ENCODE measurements at places on chromosomes 12 and 14. TPM values are rescaled to one million over a fixed set of nuclear protein-coding genes. Genes with fewer than 3 reads are reported as not detected.

Gene FGF6
- not detected for total RNA-seq

Gene AMDHD1
- 0.52 TPM for total RNA-seq

GRCh38 chr12:131986910-131987309 lies 37.2 kb downstream of the EP400 start:
- H3K4me1 ChIP-seq = no peaks in the 10 kb centered on the region
- H3K4me3 ChIP-seq = no peak overlapping the region
- H3K36me3 ChIP-seq = peaks cover 31% of the 10 kb centered on the region

- peak; percentile 97 for DNase-seq
- peaks cover 55% of the 10 kb centered on the region for H3K4me1 ChIP-seq
- no peaks in the 10 kb centered on the region for H3K27me3 ChIP-seq
- peaks cover 2% of the 10 kb centered on the region for H3K36me3 ChIP-seq
- peak within 1 kb of the TSS; percentile 98 for H3K27ac ChIP-seq
These were observed at the start of gene ZNF839 for GRCh38 chr14:102319351-102320032. Gene ZNF839 (plus strand): TSS chr14:102319746. CDS start chr14:102319766, 20 bp downstream.

- no peak for DNase-seq
- H3K27ac ChIP-seq = peak overlapping the region; percentile 18
- no peaks in the 10 kb centered on the region for H3K36me3 ChIP-seq
These were observed 29.0 kb downstream of the ACTN1 start for GRCh38 chr14:68950111-68950510.

DNA sequence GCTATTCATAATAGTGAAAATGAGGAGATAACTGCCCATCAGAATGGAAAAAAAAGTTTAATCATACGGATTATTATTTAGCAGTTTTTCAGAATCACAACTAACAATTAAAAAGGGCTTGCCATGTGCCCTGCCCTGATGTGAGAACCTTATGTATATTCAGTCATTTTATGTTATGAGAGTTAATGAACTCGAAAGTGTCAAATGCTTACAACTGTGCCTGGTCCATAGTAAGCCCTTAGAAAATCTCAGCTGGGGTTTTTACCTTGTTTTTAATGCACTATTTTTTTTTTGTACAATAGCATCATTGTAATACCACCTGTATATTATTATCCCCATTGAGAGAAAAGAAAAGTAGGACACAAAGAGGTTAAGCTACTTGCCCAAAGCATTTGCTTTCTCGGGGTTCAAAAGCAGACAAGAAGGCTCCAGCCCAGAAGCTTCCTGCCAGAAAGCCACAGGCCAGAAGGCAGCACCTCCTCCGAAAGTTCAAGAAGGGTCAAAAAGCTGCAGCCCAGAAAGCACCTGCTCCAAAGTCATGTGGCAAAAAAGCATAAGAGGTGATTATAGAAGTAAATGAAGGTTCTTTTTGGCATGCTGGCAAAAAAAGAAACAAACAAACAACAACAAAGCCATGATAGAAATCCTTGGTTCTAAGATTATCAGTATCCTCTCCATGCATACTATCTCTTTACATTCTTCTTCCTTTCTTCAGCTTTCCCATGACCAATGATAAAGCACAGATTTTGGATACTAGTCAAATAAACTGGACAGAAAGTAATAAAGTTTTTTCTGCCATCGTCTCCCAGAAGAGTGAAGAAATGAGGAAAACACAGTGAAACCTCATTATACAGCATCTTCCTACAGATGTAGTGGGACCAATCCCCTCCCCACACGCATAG lies 59.1 kb upstream of the NAP1L1 start:
- no peaks in the 10 kb centered on the region for H3K36me3 ChIP-seq
- peak; percentile 39 for DNase-seq
- no peak overlapping the region for H3K4me3 ChIP-seq
- H3K4me1 ChIP-seq = peaks cover 19% of the 10 kb centered on the region
- H3K27me3 ChIP-seq = no peaks in the 10 kb centered on the region

DNA sequence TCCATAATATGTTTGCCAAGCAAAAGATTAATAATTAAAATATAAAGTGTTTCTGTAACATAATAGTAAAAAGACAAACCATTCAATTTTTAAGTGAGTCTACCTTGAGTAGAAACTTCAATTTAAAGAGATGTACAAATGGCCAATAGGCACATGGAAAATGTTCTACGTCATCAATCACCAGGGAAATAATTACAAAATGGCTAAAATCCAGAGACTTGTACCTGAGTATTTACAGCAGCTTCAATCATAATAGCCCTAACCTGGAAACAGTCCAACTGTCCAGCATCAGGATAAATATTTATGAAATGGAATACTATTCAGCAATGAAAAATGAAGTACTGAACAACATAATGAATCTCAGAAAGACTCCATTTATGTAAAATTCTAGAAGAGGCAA lies 95.5 kb upstream of the FAR2 start:
- H3K27me3 ChIP-seq = no peaks in the 10 kb centered on the region
- no peak overlapping the region for H3K4me3 ChIP-seq
- no peaks in the 10 kb centered on the region for H3K36me3 ChIP-seq
- no peak for DNase-seq

- H3K4me1 ChIP-seq = no peaks in the 10 kb centered on the region
- H3K27me3 ChIP-seq = peaks cover 8% of the 10 kb centered on the region
- H3K27ac ChIP-seq = no peak overlapping the region
- H3K36me3 ChIP-seq = no peaks in the 10 kb centered on the region
- no peak for DNase-seq
These were observed 186.6 kb downstream of the PHLDA1 start for GRCh38 chr12:75844985-75845384.

- no peak overlapping the region for H3K4me3 ChIP-seq
- no peaks in the 10 kb centered on the region for H3K27me3 ChIP-seq
- no peak for DNase-seq
- H3K27ac ChIP-seq = peak overlapping the region; percentile 28
- peaks cover 26% of the 10 kb centered on the region for H3K36me3 ChIP-seq
These were observed 10.9 kb downstream of the GATC start for GRCh38 chr12:120457133-120457532.

DNA sequence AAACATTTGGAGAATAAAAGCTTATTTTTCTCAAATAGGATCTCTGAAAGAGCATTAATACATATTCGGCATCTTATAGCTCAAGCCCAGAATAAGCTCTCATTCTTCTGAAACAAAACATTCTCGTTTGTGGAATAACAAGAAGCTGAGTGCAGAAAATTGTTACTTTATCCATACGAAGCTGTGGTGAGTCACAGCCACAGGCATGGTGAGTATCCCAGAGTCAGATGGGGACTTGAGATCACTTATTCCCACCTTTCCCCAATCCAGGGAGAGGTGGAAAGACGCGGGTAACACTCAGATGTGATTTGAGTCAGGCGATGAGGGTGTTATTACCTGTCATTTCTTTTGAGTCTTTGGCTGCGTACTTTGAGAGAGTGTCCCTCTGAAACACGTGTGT lies 214.6 kb upstream of the TMEM132C start:
- DNase-seq = no peak
- H3K4me1 ChIP-seq = no peaks in the 10 kb centered on the region
- H3K27me3 ChIP-seq = no peaks in the 10 kb centered on the region
- no peaks in the 10 kb centered on the region for H3K36me3 ChIP-seq
- H3K27ac ChIP-seq = no peak overlapping the region
- no peak overlapping the region for H3K4me3 ChIP-seq

GRCh38 chr12:9870286-9870866 lies 1.2 kb upstream of the CLEC2B start:
- no peaks in the 10 kb centered on the region for H3K27me3 ChIP-seq
- peaks cover 19% of the 10 kb centered on the region for H3K4me1 ChIP-seq
- H3K27ac ChIP-seq = peak overlapping the region; percentile 98
- peak; percentile 14 for DNase-seq

DNA sequence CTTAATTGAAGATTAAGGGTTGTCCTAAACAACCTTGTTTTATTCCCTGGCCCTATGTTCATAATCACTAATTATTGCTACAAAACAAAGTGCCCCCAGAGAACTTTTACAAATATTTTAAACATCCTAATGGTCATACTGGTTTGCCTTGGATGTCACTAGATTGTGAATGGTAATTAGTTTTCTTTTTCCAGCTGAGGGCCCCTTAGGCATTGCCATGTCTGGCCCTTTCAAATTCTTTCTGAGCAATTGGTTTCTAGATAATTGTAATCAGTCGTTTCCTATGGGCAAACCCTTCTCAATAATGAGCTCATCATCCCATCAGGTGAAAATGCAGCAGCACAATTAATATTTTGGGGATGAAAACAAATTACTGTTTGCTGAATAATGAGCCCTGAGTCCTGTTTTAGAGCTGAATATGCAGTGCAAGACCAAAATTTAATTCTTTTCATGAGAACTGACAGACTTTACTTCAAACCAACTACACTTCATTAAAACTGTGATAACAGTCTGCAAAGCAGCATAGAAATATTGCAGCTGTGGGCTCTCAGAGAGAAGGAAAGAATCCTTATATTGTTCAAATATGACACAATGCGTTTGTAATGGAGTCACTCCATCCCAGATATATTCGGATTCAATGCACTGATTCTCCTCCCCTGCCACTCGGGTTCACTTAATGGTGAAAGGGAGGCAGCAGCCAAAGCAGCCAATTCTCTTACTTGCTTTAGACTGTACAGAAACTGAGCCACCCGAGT lies 67.7 kb upstream of the ARHGAP5 start:
- no peaks in the 10 kb centered on the region for H3K36me3 ChIP-seq
- H3K4me1 ChIP-seq = no peaks in the 10 kb centered on the region
- no peaks in the 10 kb centered on the region for H3K27me3 ChIP-seq
- no peak for DNase-seq
- H3K27ac ChIP-seq = no peak overlapping the region
- H3K4me3 ChIP-seq = no peak overlapping the region

DNA sequence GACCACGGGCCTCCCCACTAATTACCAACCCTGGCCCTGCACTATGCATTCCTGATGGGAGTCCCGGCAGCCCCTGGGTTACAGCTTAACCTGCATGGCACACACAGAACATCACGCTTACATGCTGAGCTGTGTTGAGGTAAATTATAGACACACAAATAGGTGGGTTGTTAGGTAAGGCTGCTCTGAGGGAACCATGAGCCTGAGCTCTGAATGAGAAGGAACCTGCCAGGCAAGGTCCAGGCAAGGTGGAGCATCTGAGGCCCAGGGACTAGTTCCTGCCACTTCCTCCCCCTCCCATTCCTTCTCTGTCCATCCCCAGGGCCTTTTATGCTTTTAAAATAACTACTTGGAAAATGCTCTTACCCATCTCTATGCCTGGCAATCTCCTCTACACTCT lies 82.7 kb upstream of the ESRRB start:
- H3K36me3 ChIP-seq = no peaks in the 10 kb centered on the region
- DNase-seq = no peak
- H3K4me1 ChIP-seq = no peaks in the 10 kb centered on the region
- H3K27ac ChIP-seq = no peak overlapping the region
